Lower lobe of right lung (tissue), 2 donors: ENCODE measurements at places on chromosomes 5 and 9.

DNA sequence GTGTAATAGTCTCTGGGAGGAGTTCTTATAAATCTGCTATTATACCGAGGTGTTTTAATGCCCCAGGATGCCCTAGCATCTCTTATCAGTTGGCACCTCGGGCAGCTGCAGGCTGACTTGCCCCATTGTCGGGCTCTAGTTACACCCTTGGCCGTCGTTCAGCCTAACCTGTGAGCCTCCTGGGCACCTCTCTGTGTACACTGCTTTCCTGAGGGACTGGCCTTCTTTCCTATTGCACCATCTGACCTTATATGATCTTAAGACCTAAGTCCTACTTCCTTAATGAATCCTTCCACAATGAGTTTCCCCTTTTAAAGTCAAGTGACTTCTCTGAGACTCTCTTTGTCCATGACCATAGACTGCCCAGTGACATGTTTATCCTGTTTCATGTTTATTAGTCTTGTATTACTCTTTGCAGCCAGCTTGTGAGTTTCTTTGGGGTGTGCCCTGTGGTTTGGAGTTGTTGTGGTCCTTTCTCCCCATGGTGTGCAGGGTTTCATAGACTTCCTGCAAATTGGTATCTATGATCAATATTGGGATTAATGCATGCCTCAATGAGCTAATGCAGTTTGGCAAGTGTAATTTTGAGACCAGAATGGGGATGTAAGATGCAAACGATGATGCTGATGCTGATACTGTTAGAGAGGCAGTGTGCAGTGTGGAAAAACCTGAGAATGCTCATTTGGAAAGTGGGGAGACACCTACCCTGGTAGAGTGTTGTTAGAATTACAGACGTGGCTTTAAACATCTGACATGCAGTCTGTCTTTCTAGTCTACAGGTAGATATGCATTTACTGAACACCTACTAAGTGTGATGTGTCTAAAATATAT lies 4.9 kb downstream of the DAPK1 start:
- peak; percentile 80 for DNase-seq

DNA sequence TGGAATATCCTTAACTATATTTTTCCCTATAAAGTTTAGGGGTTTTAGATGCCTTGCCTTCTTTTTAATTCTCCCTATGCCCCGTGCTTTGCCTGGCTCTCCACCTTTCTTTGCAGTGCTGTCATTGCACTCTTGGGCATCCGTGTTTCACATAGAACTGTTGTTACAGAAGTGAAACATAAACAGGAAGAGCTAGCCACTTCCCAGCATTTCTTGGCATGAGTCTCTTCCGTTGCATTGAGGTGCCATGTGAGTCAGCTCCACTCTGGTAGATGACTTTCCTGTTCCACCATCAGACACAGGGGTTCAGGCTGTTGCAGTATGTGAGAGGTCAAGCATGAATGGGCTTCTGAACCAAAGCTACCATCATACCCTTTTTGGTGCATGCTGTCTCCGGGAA lies 73.4 kb downstream of the ANGPTL2 start:
- DNase-seq, result no peak

- no peak for DNase-seq
These were observed 15.1 kb downstream of the PRKACG start for GRCh38 chr9:68998812-68999211.

DNA sequence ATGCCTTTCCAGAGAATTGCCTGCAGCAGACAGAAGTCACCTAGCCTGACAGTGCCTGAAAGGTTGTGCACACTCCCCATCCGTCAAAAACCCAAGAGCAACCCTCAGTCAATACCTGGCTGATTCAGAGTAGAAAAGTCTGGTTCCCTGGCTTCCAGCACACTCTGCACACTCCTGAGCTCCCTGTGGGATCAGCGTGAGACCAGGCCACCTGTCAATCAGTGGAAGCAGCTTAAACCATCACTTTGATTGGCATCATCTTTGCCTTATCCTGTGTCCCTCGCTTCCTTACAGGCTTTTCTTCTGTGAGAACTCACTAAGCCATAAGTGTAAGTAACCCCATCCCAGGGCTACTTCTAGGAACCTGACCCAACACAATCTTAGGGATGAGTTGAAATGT lies 109.8 kb downstream of the ACTL7B start:
- DNase-seq, result no peak

DNA sequence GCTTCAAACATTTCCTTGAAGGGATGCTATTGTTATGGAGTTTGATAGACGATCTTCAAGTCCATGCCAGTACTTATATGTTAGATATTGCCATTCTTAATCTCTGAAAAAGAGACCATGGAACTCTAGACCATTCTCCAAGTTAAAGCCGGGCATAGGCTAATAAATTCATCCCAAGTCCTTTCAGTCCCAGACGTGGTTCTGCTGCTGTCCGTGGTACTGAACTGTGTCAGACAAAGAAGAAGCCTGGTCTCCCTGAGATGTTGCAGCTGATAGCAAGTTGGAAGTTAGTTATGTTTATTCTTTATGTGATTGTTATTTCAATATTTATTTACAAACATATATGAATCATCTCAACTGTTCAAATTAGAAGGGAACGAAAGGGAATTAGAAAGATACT lies 158.7 kb downstream of the NMUR2 start:
- DNase-seq, result no peak

DNA sequence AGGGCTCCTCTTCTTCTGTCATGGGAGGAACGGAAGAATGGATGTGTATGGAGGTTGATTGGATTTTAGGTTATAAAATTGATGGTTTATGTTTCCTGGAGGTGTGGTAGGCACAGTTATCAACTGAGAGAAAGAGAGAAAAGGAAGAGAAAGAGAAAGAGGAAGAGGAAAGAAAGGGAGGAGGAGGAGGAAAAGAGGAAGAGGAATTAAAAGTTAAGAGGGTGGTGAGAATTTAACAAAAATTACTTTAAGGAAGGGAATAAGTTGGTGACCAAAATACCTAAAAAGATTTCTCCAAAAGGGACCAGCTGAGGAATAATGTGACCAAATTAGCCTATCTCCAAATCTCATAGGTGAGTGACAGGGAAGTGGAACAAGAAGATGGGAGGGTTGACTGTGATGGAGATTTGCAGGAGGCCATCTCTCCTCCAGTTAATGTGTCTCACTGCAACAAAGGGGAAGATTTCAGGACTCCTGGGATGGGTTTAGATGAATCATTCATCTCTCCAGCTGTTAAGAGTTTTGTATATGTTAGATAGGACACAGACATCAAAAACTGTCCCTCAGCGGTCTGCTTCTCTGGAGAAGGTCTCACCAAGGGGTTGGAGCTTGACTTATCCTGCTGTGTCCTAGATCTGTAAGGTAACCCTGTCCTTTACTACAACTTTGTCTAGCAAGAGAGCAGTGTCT lies 76.0 kb upstream of the TMC1 start:
- no peak for DNase-seq

DNA sequence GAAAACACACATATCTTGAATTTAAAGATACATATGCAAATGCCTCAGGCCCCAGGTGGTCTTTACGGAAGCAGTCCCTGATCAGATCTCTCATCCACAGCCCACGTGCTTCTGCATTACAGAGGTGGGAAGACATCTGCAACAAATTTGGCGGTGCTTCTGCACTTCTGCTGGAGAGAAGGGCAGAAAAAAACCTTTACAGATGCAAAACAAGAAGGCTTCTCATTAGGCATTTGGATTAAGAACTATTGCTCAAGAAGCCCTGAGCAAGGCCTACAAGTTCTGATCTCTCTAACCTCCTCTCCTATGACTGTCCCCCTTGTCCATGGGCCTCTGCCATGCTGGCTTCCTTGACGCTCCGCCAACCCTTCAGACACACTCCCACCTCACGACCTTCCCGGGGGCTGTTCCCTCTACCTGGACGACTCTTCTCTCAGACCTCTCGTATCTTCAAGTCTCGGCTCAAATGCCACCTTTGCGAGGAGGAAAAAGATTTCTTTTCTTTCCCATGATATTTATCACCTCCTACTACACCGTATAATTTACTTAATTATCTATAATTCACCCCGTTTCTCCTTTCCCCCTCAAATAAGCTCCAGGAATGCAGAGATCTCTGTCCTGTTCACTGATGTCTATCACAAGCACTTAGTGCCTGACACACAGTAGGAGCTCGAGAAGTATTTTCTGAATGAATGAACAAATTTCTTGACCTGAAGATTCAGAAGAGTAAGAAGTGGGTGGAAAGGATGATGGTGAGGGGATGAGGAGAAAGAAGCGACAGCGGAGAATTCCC lies 1.1 kb downstream of the MTMR12 start:
- no peak for DNase-seq

GRCh38 chr9:35069020-35069419 lies 3.4 kb downstream of the VCP start:
- no peak for DNase-seq

DNA sequence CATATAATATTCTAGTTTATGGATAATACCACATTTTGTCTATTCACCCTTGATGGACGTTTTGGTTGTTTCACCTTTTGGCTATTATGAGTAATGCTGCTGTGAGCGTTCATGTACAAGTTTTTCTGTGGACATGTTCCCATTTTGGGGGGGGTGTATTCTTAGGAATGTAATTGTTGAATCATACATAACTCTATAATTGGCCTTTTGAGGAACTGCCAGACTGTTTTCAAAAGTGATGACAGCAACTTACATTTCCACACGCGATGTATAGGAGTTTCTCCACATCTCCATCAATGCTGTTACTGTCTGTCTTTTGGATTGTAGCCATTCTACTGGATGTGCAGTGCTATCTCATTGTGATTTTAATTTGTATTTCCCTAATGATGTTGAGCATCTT lies 69.8 kb downstream of the SLC46A2 start:
- no peak for DNase-seq

GRCh38 chr9:110427497-110428104 lies 89.9 kb upstream of the TXNDC8 start:
- DNase-seq, result peak; percentile 53

DNA sequence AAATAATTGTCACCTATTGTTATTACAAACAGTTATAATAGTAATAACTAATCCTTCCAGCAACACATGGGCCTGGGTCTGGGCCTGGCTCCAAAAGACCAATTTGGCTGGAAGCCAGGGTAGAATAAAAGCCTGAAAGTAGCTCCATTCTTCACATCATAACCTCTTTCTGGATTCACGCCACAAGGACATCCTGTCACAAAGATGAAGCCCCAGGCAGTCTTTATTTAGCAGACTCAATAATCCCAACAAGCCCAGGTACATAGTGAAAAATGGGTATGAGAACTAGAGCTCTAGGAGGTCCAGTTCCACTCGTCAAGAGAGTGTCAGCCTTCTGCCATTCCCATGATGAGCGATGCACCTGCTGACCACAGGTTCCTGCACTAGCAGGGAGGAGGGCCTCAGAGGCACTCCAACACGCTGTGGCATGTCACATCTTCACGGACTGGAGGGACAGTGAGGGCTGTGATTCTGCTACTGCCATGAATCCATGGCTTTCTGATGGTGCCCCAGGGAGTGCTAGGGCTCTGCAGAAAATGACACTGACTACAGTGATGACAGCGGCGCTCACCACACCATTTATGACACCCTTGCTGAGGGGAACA lies 124.9 kb downstream of the SPOCK1 start:
- no peak for DNase-seq

DNA sequence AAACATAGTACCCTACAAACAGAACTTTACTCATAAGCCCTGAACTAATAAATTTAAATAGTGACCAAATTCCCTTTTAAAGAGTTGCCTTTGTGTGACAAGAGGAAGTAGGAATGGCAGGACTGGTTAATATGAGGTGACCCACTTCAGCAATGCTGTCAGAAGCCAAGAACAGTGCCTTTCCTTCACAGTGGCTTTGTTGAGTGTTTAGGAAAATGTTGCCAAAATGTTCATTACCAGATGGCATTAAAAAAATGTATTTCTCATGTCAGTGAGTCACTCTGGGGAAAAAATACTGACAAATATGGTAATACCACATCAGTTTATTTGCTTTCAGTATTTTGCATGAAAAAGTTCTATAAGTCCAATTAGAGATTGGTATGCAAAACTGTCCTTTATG lies 103.3 kb downstream of the DIRAS2 start:
- no peak for DNase-seq

GRCh38 chr5:98770911-98771322 lies 2.5 kb upstream of the RGMB start:
- DNase-seq, result no peak
